Putamen (tissue), 1 donor: ENCODE measurements at places on chromosomes 16 and 17.
A peak's percentile ranks its signal among the peaks of the same experiment; 100 is the strongest.

DNA sequence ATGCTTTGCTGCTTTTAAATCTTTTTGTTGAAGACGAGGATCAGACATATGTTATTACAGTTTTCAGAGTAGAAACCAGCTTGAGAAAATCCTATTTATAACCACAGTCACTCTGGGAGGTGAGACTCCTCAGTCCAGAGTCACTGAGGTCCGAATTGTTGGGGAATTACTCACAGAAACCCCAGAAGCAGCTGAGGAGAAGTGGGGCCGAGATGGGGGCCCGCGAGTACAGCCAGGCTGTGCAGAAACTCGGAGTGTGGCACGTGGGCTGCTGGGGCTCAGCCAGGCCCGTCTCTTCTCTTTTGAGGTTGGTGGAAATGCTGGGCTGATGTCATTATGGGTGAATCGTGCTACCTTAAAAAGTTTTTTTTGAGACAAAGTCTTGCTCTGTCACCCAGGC is 14.4 kb upstream of the GNG13 start:
- no peak for DNase-seq

- DNase-seq = no peak
These were observed 964.4 kb upstream of the GOT2 start for GRCh38 chr16:59698346-59699020.

GRCh38 chr17:61029181-61029580 is 351.5 kb downstream of the BCAS3 start:
- DNase-seq = no peak

DNA sequence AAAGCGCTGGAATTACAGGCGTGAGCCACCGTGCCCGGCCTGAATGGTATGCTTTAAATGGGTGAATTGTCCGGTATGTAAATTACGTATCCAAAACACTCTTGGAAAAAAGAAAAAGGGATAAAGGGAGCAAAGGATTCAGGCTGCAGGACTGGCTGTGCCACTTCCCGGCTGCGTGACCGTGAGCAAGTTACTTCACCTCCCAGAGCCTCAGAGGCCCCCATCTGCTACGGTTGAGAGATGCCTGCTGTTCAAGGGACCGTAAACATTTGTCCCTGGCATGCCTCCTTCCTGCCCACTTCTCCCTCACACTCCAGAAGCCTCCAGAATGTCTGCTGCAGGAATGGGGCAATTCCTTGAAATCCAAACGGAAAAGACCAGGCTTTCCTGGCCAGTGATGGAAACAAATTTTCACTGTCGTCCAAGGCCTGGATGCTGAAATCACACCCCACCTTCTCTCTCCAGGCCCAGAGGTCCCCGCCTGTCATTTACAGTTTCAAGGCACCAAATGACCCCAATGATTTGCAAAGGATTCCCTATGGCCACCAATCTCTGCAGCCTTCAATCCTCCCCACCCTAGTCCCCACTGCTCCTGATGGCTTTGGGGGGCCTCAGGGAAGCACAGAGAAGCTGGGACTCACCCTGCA is 22.9 kb upstream of the LITAF start:
- DNase-seq = no peak

DNA sequence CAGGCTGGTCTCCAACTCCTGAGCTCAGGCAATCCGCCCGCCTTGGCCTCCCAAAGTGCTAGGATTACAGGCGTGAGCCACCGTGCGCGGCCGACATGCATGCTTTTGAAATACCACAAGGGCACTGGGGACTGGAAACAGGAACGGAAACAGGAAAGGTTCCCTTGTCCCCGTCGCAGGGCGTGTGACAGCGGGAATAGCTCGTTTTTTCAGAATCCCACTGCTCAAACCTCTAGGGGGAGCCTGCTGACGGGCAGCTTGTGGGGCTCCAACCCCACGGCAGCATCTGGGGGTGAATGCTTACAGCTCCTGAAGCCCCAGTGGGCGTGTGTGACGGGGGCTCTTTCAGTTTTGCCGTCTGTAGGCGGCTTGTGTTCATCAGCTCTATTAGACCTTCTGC is 18.8 kb upstream of the ASGR2 start:
- DNase-seq = no peak

- DNase-seq = no peak
These were observed 85.0 kb upstream of the ATF7IP2 start for GRCh38 chr16:10300905-10301304.

DNA sequence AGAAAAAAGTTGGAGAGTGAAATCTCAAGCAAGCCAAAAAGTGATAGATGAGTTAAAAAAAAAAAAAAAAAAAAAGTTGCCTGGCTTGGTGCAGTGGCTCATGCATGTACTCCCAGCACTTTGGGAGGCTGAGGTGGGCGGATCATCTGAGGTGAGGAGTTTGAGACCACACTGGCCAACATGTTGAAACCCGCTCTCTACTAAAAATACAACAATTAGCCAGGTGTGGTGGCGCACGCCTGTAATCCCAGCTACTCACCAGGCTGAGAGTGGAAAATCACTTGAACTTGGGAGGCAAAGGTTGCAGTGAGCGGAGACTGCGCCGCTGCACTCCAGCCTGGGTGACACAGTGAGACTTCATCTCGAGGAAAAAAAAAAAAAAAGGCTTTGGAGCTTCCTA is 668.8 kb downstream of the WWOX start:
- no peak for DNase-seq

DNA sequence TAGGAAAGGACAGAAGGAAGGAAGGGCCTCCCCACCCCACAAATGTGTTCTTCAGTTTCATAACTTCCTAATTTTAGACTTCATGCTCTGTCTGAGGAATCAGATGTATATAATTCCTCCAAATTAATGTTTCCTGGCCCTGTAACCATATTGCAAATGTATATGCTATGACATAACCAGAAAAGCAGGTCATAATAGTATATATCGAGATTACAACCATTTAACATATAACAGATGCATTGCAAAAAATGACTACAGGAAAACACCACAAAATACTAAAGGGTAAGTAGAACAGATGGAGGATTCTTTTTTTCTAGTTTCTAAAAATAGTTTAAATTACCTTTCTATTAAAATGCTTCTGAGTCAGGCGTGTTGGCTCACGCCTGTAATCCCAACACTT is 3.1 kb upstream of the EXOC7 start:
- DNase-seq = no peak

DNA sequence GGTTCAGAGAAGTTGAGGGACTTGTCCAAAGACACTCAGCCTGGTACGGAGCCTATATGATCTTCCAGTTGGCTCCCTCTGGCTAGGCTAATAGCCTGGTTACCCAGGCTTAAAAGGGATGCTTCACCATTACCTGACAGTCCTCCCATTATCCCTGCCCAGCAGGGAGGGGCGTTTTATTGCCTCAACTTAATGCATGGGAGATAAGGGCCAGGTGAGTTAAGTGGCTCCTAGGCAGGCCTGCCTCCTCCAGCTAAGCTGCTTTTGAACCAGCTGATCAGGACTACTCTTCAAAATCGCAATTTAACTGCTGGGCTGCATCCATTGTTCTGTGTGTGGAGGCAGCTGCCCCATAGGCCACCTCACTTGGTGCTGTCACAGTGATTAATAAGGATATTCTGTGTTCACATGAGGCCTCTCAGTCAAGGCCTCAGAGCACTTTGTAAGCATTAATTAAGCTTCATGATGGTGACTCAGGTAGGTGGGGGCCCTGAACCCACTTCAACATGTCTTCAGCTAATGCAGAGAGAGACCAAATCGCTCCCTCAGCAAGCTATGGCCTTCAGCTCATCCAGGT is 27.9 kb downstream of the SMPD3 start:
- no peak for DNase-seq

- DNase-seq = no peak
These were observed 2051.3 kb downstream of the TP53TG3F start for GRCh38 chr16:35510701-35511100.

GRCh38 chr16:67884684-67885083 is at the start of gene NRN1L:
Gene NRN1L (plus strand): TSS chr16:67884885. CDS start chr16:67884904, 19 bp downstream.
- peak; percentile 92 for DNase-seq

GRCh38 chr17:42325026-42325425 is 36.7 kb downstream of the STAT5A start:
- DNase-seq = no peak

GRCh38 chr17:49013311-49014213 is 16.4 kb downstream of the IGF2BP1 start:
- no peak for DNase-seq

GRCh38 chr16:61014869-61015268 is 1021.4 kb downstream of the CDH8 start:
- DNase-seq = no peak

DNA sequence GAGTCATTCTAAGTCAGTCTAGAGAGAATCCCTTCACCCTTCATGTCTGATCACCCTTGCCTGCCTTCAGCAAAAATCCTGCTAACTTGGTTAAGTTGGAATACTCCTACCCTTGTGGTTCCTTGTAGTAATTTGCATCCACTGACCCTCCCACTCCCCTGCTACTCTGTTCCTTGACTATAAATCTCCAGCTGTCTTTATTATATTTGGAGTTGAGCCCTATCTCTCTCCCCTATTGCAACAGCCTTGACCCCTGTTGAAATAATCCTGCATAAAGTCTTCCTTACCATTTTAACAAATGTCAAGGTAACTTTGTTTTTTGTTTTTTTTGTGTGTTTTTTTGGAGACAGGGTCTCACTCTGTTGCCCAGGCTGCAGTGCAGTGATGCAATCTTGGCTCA is 590.1 kb downstream of the WWOX start:
- DNase-seq = no peak

GRCh38 chr17:7014995-7015958 is 2.9 kb downstream of the RNASEK start:
- DNase-seq = no peak

- DNase-seq = peak; percentile 57
These were observed 35.2 kb downstream of the LRRC75A start for GRCh38 chr17:16456742-16457316.

DNA sequence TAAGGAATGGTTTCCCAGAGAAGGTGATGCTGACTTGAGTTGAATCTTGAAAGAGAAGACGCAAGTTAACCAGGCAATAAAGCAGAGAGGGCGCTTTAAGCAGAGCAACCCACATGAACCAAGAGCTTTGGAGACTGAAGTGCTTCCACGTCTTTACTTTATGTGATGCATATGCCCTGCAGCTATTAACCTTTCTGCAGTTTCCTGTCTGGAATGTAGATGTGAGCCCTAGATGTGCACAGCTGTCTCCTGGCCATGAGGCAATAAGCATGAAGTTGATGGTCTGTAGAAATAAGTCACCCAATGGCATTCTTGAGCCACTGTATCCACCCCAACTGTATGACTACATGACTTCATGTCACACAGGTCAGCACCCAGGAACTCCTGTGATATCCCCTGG is 5.7 kb upstream of the CHST4 start:
- DNase-seq = no peak

GRCh38 chr16:89920723-89921122 is 2.1 kb downstream of the MC1R start:
- no peak for DNase-seq

- peak; percentile 93 for DNase-seq
These were observed at the start of gene NCOR1 for GRCh38 chr17:16215273-16215964. Gene NCOR1 (minus strand): TSS chr17:16215534. CDS start chr17:16194569, 20,965 bp downstream.

DNA sequence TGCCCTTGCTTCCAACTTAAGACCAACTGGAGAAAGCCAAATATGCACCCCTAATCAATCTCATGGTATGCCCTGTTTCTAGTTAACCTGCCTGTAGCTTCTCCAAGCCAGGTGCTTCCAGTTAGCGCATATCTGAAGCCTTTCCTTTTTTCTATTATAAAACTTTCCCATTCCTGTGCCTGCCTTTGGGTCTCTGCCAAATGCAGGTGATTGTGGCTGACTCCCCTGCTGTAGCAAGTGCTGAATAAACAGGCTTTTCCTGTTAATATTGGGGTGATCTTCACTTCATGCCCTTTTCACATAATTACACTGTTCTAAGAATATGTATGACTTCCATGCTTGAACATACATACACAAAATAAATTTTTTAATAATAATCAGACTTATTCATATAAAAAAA is 207.4 kb downstream of the TANC2 start:
- DNase-seq = no peak

DNA sequence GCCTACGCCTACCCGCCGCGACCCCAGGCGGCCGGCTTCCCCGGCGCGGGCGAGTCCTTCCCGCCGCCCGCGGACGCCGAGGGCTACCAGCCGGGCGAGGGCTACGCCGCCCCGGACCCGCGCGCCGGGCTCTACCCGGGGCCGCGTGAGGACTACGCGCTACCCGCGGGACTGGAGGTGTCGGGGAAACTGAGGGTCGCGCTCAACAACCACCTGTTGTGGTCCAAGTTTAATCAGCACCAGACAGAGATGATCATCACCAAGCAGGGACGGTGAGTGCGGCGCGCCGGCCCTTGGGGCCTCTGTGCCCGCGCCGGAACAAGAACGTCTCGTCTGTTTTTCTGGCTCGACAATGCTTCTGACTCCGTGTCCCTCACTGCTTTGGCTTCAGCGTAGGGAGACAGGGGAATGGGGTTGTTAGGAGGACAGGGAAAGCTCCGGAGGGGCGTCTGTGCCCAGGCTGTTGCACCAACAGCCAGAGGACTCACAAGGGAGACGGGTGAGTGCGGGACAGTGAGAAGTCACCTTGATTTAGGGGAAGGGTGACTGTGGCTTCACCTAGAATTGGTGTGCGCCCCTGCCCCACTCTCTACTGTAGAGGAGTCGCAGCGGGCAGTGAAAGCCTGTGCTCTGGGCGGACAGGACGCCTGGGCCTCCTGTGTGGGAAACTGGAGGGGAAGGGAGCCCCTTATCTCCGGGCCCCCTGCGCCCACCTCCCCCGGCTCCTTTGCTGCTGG is 806 bp downstream of the TBX21 start:
- DNase-seq = no peak

- DNase-seq = no peak
These were observed 43.5 kb upstream of the MNT start for GRCh38 chr17:2444382-2444781.

DNA sequence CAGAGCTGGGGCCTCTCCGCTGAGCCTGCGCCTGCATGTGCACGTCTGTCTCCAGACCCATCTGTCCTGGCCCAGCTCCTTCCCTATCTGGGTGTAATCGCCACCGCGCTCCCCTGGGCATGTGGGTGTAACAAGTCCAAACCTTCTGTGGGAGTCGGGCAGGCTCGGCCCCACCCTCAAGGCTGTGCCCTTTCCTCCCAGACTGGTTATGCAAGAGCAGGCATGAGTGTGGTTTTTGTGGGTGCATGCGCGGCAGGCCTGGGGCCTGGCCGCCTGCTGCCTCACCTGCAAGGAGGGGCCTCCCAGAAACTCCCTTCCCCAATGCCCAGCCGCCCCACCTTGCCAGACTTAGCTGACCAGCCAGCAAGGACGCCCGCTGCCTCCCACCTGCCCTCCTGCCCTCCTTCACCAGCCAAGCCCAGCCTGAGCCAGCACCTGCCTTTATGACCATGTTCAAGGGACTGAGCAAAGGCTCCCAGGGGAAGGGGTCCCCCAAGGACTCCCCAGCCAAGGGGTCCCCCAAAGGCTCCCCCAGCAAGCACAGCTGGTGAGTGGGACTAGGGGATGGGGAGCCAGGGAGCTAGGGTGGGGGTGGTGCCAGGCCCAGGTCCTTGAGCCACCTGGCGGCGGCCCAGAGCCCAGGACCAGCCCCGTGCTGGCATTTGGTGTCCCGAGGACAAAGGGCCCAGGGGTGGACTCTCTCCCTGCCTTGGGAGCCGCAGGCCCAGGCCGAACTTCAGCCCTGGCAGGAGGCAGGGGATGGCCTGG is at the start of gene EVPLL:
TSS of gene EVPLL (plus strand) at position 342 of the 768 bp plus-strand sequence. CDS start 3,160 bp downstream, outside the sequence.
- no peak for DNase-seq

DNA sequence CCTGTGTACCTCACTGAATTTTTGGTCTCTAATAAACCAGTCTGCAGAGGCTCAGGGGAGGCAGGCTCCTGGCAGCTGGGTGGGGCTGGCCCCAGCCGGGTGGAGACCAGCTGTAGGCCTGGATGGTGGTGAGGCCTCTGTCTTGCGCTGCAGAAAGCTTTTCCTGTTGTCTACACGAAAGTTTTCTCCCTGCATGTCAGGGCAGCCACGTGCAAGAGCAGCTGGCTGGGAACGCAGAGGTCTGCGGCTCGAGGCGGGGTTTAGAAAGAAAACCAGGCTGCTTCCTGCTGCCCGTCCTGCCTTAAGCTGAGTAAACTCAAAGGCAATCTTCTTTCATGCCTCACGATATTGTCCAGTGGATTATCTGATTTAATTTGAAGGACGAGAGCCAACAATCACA is 2.4 kb downstream of the SERPINF1 start:
- DNase-seq = no peak
